ENCODE measurements at places on chromosomes 2 and 18. TPM values are rescaled to one million over a fixed set of nuclear protein-coding genes. Genes with fewer than 3 reads are reported as not detected.

GRCh38 chr18:37654034-37654433 lies 88.4 kb upstream of the CELF4 start:
- H3K4me3 ChIP-seq, result no peak overlapping the region
- no peaks in the 10 kb centered on the region for H3K36me3 ChIP-seq
- H3K27me3 ChIP-seq, result no peaks in the 10 kb centered on the region
- H3K27ac ChIP-seq, result no peak overlapping the region
- H3K4me1 ChIP-seq, result no peaks in the 10 kb centered on the region

DNA sequence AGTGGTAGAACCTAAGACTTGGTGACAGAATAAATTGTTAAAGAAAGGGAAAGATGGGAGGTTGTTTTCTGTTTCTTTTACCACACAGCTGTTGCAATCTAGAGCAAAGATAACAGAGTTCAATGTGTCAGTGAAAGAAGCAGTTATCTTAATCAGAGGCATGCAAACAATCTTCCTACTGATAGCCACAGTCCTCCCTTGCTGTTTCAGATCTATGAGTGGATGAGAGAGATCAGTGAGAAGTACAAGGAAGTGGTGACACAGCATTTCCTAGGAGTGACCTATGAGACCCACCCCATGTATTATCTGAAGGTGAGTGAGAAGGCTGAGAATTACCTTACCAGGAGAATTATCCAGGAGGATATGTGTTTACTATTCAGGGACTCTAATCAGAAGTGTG lies 15.9 kb downstream of the CPO start:
- DNase-seq, result no peak
- H3K4me1 ChIP-seq, result peaks cover 12% of the 10 kb centered on the region
- no peaks in the 10 kb centered on the region for H3K27me3 ChIP-seq
- peak overlapping the region; percentile 77 for H3K27ac ChIP-seq

DNA sequence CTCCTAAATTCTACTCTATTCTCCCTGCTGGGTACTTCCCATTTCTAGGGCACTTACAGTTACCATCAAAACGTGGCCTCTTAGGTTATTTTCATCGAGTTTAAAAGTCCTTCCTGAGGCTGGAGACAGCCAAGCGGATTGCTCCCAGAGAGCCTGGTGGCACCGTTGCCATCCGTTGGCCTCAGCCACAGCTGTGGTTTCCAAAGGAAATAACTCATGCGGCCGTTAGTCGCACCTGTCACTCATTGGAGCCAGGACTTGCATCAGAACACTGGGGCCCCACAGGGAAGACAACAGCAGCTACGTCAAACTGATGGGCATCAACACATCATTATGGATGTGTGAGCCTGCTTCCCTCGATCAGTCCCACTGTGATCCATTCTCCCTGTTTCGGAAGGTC lies 453.4 kb downstream of the BCL11A start:
- no peaks in the 10 kb centered on the region for H3K27me3 ChIP-seq
- no peak overlapping the region for H3K27ac ChIP-seq
- no peak overlapping the region for H3K4me3 ChIP-seq
- peaks cover 1% of the 10 kb centered on the region for H3K4me1 ChIP-seq

The ALLC gene
- not detected for total RNA-seq

DNA sequence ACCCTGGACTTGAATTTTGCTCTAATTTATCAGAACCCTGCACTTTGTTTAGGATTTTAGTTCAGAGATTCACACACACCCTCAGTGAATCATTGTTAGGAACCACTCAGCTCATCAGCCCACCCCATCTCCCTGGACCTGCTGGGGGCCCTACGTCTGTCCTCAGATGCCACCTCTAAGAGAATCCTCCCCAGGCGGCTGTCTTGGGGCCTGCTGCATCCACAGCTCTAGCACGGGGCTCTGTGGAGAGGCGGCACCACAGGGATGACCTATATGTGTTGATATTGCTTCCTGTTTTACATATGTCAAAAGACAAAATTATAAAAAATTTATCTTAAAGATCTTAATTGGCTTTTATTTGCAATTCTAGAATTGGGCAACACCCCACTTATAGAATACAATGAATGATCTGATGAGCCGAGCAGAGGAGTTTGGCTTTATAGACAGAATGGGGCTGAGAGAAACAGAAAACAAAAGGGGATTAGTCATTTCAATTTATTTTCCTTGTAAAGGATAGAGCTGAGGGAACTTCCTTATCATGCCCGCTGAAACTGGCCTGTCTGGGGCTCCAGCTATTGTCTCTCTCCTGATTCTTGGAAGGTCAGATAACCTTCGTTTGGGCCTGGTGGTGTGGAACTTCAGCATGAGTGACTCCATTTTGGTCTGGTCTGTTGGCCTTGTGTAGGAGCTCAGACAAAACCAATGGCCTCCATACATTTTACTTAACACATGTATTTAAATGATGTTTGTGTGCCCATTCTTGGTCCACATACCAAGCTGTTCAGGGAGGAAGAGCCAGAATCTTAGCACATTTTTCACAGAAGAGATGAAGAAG lies 1.4 kb downstream of the MYO7B start:
- H3K27me3 ChIP-seq, result peaks cover 2% of the 10 kb centered on the region
- H3K4me3 ChIP-seq, result no peak overlapping the region
- no peak overlapping the region for H3K27ac ChIP-seq
- H3K36me3 ChIP-seq, result no peaks in the 10 kb centered on the region
- H3K4me1 ChIP-seq, result no peaks in the 10 kb centered on the region

GRCh38 chr2:43007901-43008300 lies 215.5 kb upstream of the HAAO start:
- no peak for DNase-seq
- no peak overlapping the region for H3K4me3 ChIP-seq
- peaks cover 19% of the 10 kb centered on the region for H3K4me1 ChIP-seq
- no peaks in the 10 kb centered on the region for H3K27me3 ChIP-seq

- H3K4me1 ChIP-seq, result no peaks in the 10 kb centered on the region
- DNase-seq, result no peak
- H3K36me3 ChIP-seq, result no peaks in the 10 kb centered on the region
- H3K4me3 ChIP-seq, result no peak overlapping the region
These were observed 225.1 kb upstream of the TMEFF2 start for GRCh38 chr2:192419786-192420185.

GRCh38 chr2:213959589-213959988 lies 451.3 kb upstream of the VWC2L start:
- no peak overlapping the region for H3K27ac ChIP-seq
- no peaks in the 10 kb centered on the region for H3K4me1 ChIP-seq
- no peak for DNase-seq
- no peaks in the 10 kb centered on the region for H3K27me3 ChIP-seq
- H3K36me3 ChIP-seq, result no peaks in the 10 kb centered on the region

GRCh38 chr2:33848486-33848885 lies 249.4 kb upstream of the FAM98A start:
- no peaks in the 10 kb centered on the region for H3K27me3 ChIP-seq
- no peaks in the 10 kb centered on the region for H3K36me3 ChIP-seq
- no peaks in the 10 kb centered on the region for H3K4me1 ChIP-seq
- no peak overlapping the region for H3K4me3 ChIP-seq

GRCh38 chr2:145777297-145777696 lies 1257.4 kb upstream of the ZEB2 start:
- no peaks in the 10 kb centered on the region for H3K27me3 ChIP-seq
- no peaks in the 10 kb centered on the region for H3K4me1 ChIP-seq
- no peak for DNase-seq

The DYNAP gene
- not detected for total RNA-seq

GRCh38 chr2:98028101-98028561 lies 32.4 kb upstream of the TMEM131 start:
- no peak overlapping the region for H3K4me3 ChIP-seq
- H3K27ac ChIP-seq, result no peak overlapping the region
- no peaks in the 10 kb centered on the region for H3K36me3 ChIP-seq
- H3K4me1 ChIP-seq, result no peaks in the 10 kb centered on the region
- H3K27me3 ChIP-seq, result no peaks in the 10 kb centered on the region
- DNase-seq, result peak; percentile 69

GRCh38 chr2:238925281-238925680 lies 77.4 kb downstream of the TWIST2 start:
- DNase-seq, result no peak
- H3K27ac ChIP-seq, result no peak overlapping the region
- no peaks in the 10 kb centered on the region for H3K4me1 ChIP-seq
- H3K4me3 ChIP-seq, result no peak overlapping the region
- H3K27me3 ChIP-seq, result no peaks in the 10 kb centered on the region
- no peaks in the 10 kb centered on the region for H3K36me3 ChIP-seq

DNA sequence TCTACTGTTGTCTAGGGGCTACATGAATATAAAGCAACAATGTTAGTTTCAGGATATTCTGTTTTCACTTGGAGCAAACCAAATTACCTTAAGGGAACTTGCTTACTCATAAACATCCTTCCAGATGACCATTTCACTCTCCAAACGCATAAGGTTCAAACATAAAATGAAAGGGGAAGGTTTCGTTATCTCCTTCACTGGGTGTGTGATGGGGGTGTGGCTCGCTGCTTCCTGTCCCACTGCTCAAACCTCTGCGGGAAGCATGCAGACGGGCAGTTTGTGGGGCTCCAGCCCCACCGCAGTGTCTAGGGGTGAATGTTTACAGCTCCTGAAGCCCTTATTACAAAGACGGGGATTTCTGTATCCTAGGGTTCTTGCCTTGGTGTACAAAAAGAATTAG lies 1310.9 kb upstream of the TMEFF2 start:
- H3K4me1 ChIP-seq, result no peaks in the 10 kb centered on the region
- H3K27ac ChIP-seq, result no peak overlapping the region
- no peak for DNase-seq
- no peaks in the 10 kb centered on the region for H3K36me3 ChIP-seq
- H3K4me3 ChIP-seq, result no peak overlapping the region

The UNC80 gene
- total RNA-seq, result 0.25 TPM

The MBOAT2 gene
- total RNA-seq, result 15.6 TPM

DNA sequence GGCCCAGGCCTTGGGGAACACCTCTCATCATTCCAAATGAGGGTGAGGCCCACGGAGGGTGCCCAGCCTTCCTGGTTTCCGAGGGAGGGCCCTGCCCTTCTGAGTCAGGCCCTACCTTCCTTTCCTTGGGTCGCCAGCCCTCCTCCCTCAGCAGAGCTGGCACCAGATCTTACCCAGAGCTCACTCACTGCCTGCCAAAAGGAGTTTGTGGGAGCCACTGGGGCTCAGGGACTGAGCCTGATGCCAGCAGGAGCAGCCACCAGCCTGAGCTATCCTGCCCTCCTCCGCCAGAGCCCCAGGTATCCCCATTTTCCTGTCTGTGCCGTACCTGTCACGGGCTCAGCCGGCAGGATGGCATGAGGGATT lies 64.1 kb downstream of the NRP2 start:
- no peak overlapping the region for H3K4me3 ChIP-seq
- no peaks in the 10 kb centered on the region for H3K27me3 ChIP-seq
- no peaks in the 10 kb centered on the region for H3K4me1 ChIP-seq
- H3K36me3 ChIP-seq, result peaks cover 40% of the 10 kb centered on the region

DNA sequence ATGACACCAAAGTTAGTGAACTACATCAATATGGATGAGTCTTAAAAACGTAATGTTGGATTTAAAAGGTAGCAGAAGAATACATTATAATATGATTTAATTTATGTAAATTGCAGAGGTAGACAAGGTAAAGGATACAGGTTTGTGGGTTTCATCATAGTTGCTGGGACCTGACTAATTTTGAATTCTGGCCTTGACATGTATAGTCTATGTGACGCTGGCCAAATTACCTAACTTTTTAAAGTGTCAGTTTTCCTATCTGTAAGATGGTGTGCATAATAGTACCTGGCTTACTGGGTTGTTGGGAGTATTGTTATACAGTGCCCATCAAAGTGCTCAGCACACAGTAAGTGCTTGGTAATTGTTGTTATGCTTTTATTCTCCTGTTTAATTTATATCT lies 34.5 kb downstream of the GALNT1 start:
- peak overlapping the region; percentile 76 for H3K27ac ChIP-seq
- DNase-seq, result no peak
- H3K36me3 ChIP-seq, result no peaks in the 10 kb centered on the region
- no peak overlapping the region for H3K4me3 ChIP-seq
- H3K4me1 ChIP-seq, result peaks cover 56% of the 10 kb centered on the region

Data from cardiac muscle cell (in vitro differentiated cells and primary cell).